ENCODE measurements at places on chromosomes 2 and 18.

- no peak for DNase-seq
Observed at GRCh38 chr2:120826716-120827410, 91.2 kb downstream of the GLI2 start.

DNA sequence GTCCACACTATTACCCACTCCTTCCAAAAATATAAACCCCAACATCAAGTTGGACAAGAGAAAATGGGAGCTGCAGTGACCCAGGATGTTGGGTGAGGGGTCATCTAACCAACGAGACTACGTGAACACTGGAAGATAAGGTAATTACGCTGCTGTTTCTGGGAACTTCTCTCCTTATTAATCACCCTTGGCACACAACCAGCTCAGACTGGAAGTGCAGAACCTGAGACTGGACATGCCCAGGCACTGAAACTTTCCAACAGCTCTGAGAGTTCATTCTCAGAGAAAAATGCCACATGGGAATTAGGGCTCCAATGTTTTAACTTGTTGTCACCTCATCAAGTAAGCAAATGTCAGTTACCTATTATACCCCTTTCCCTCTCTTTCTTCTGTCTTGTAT, 135.3 kb downstream of the CCDC148 start:
- DNase-seq = no peak

GRCh38 chr2:141186413-141187074, 944.3 kb downstream of the LRP1B start:
- no peak for DNase-seq

DNA sequence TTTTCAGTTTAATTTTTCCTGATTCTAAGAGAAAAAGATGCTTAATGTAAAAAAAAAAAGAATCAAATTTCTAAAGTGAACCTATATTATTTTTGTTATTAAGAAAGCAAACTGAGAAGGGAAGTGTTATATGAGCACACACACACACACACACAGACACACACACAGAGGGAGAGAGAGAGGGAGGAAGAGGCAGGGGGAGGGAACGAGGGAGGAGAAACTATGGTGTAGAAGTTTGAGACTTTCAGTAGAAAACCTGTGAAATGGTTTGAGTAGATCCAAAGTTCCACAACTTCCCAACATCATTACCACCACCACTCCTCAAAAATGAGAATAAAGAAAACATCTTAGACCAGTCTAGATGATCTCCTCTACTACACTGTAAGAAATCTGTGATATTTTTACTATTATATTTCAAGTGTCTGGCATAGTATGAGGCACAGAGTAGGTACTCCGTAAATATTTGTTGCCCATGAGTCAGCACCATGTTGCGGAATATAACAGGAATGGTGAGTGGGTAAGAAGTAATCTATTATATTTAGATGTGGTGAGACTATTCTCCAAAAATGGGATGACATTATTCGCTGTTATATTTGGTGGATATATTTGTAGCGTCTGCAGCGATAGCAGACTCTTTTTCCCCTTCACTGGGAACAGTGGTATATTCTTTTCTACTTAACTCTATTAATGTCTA, 149.4 kb upstream of the DNMT3A start:
- DNase-seq = no peak

DNA sequence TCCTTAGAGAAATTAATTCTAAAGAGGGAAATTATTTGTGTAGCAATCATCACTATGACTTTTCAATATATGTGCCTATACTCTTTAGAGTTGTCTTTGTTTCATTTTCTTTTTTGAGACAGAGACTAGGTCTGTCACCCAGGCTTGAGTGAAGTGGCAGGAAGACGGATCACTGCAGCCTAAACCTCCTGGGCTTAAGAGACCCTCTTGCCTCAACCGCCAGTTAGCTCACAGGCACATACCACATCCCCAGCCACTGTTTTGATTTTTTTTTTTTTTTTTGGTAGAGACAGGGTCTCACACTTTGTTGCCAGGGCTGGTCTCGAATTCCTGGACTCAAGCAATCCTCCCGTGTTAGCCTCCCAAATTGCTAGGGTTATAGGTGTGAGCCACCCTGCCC, 12.4 kb downstream of the YWHAQ start:
- DNase-seq = no peak

GRCh38 chr2:26645762-26646161, 4.6 kb upstream of the CIB4 start:
- DNase-seq = no peak

GRCh38 chr2:126643431-126643830, 12.5 kb upstream of the GYPC start:
- DNase-seq = no peak

GRCh38 chr2:194105358-194105757, 1551.7 kb upstream of the SLC39A10 start:
- DNase-seq = no peak

GRCh38 chr2:36330473-36331395, 24.8 kb upstream of the CRIM1 start:
- no peak for DNase-seq

DNA sequence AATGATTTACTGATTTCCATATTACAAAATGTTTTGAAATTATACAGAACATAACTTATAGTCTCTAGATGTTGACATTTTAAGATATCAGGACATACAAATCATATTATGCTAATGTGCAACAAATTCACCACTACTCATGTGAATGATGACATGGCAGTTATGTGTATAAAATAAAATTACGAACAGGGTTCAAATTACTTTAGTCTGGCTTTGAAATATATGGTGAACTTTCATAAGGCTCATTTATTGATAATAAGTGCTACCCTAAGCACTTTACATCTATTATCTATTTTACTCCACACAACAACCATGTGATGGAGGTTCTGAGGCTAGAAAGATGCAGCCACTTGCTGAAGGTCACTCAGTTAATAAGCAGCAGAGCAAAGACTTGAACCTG, 62.8 kb downstream of the PDE11A start:
- no peak for DNase-seq

DNA sequence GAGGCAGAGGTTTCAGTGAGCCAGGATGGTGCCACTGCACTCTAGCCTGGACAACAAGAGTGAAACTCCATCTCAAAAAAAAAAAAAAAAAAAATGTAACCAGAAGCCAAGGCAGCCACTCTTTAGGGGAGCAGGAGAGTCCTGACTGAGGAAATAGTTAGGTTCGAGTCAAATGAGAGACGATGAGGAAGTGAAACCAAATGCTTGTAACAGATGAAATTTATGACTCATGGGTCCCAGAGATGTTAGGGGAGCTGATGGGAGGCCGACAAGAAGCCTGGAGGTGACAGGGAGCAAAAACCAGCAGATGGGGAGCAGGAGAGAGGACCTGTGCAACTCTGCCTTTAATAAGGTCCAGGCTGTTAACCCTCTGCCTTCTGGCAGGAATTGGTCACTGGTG, 756.1 kb upstream of the DDX18 start:
- DNase-seq = no peak

GRCh38 chr18:61993831-61994230, 101.0 kb upstream of the RNF152 start:
- no peak for DNase-seq

DNA sequence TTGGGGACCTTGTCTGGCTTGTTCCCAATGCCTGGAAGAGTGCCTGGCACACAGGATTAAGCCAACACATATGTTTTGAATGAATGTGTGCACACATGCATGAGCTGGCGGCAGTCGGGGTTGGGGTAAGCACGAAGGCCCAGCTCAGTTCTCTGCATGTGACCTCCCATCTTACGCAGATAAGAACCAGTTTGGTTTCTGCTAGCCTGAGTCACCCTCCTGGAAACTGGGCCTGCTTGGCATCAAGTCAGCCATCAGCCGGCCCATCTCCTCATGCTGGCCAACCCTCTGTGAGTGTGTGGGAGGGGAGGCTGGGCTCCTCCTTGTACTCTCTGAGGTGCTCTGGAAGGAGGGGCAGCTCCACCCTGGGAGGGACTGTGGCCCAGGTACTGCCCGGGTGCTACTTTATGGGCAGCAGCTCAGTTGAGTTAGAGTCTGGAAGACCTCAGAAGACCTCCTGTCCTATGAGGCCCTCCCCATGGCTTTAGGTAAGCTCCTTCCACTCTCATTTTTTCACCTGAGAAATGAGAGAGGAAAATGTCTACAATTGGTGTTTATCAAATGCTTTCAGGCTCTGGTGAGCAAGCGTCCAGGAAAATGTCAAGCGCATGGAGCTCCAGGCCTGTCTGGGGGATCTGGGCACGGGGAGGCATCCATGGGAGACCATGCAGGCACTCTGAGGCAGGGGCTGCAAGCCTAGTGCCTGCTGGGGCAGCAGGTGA, 9.7 kb upstream of the IL1RN start:
- no peak for DNase-seq

GRCh38 chr18:3104190-3105054, 91.5 kb upstream of the LPIN2 start:
- no peak for DNase-seq

DNA sequence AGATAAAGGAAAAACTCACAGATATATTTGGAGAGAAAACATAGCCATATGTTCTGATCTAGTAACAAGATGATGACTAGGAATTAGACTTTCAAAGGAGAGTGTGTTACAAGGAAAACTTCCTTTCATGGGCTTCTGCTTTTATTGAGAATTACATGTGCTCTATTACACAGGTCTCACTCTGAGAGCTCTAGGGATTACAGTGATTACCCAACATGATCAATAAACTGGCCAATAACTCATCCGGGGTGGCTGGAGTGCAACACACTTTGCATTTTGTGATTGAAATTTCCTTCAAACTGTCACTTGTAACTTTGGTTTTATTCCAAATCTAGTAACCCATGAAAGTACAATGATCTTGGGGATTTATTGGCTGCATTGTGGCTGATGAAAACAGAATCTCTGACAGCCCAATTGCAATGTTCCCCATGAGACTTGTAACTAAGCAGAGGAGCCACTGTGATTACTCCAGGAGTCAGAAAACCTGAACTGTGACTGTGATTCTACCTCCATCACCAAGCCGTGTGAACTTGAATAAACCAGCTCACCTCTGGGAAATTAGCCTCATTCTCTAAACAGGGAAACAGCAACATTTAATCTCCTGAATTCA, 40.2 kb upstream of the LRRC30 start:
- DNase-seq = no peak

DNA sequence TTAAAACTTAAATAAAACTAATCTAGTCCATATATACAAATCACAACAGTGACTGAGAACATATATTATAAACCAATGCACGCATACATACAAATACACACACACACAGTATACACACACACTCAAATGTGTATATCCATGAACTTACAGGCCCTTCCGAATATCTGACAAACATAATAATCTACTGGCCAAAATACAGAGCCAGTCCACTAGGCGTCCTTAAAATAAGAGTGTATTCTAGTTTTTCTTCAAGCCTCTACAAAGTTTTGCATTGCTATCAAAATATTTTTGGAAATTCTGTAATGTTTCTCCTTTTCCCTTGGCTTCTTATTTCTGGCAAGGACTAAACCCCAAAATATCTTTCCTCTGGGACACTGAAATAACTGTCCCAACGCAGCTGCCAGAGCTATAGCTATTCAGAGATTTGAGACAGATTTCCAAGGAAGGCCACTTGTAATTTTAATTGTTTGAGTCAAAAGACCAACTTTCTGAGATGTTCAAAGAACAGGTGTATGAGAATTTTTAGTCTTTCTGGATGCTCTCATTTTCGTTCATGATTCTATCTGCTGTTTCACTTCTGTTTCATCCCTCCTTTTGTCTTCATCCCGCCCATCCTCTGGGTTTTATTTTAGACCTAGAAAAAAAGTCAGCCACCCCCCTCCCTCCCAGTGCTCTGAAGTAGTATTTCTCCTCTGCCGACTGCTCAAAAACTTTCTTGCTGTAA, 24.1 kb upstream of the SP3 start:
- DNase-seq = no peak

DNA sequence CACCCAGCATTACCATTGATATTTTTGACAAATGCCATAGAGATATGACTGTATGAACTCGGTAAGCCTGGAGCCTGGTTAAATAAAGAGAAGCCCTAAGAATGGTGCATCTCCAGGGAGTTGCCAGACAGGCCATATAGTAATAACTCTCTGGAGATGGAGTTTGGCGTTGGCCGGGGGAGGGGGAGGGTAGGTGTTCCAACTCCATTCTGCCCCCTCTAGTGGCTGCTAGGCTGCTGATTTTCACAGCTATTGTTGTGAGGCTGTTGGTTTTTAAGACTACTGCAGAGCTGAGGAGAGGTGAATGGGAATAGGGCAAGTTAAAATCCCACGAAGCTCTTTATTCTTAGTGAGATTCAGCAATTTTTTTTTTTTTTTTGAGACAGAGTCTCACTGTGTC, 99.9 kb downstream of the GALNT14 start:
- DNase-seq = no peak

DNA sequence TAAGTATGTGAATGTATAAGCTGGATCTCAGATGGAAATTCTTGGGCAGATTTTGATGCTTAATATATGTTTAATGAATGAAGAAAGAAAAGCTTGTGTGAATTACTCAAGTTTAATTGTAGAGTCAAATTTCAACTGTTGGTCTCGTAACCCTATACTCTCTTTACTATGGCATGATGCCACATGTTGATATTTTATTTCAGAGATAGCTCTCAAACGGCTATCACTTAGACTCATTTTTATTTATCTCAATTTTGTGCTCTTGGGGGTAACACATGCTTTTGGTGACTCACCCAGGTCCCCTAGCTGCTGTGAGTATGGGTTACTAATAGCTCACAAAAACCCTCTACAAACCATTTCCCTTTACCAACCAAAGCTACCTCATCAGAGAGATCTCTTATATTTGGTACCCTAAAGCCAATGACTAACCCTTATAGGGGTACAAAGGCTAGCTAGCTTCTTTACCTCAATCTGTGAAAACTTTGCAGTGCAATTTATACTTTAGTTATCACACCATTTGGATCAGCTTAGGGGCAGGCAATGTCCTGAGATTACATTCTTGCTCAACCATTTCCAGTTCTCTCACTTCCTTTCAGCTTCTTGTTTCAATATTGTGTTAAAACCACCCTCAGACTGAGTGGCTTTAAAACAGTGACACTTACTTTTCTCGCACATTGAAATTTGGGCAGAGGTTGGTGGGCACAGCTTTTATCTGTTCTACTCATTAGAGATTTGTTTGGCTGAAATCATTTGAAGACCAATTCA, 240.3 kb downstream of the CDH7 start:
- no peak for DNase-seq

DNA sequence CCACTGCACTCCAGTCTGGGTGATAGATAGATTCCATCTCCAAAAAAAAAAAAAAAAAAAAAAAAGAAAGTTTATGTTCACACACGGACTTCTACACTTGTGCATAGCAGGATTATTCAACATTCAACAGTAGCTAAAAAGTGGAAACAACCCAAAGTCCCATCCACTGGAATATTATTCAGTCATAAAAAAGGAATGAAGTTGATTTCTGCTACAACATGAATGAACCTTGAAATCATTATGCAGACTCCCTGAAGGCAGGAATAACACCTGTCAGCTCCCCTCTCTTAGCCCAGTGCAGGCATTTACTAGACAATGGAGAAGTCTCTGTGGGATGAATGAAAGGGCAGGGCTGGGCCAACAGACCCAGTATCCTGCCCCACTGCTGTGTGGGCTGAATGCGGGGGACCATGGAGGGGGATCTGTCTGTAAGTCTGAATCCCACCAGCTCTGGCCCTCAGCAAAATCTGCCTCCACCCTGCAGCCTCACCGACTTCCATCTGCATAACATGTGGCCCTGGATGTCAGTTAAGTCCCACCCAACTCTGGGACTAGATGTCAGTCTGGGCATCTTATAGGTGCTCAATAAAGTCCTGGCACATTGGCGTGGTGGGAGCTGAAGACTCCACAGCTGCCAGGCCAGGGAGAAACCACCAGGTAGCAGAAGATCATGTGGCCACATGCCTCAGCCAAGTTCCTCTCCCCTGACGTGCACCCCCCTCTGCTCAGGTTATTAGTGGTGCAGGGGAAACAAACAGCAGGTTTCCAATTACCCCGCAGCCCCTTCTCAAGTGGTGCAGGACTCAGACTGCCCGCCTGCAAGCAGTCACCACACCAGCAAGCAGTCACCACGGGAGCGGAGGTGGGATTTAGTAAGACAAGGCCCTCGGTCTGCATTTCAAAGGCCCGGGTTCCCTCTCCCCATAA, 8.9 kb downstream of the ZFP36L2 start:
- DNase-seq = no peak
